ENCODE measurements at places on chromosomes 5 and 9.

GRCh38 chr9:32424616-32425015, 40.2 kb downstream of the ACO1 start:
- no peak for DNase-seq

DNA sequence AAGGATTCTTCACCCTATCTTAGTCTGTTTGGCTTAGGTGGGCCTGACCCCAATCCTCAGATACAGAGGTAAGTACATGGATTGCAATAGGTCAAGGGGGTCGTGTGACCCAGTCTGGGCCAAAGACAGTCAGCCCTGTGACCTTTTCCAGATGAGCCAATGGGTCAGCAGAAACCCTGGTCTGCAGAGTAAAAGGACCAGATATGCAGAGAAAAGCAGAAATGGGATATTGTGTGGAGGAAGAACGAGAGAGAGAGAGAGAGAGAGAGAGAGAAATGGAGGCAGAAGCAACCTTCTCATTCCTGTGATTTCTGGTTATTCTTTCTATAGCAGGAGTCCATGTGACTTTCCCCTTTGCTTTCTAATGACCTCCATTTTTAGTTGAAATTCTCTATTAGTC, 40.4 kb upstream of the CRB2 start:
- DNase-seq: no peak

GRCh38 chr5:177537389-177538361, 16.7 kb downstream of the FAM193B start:
- DNase-seq: no peak

DNA sequence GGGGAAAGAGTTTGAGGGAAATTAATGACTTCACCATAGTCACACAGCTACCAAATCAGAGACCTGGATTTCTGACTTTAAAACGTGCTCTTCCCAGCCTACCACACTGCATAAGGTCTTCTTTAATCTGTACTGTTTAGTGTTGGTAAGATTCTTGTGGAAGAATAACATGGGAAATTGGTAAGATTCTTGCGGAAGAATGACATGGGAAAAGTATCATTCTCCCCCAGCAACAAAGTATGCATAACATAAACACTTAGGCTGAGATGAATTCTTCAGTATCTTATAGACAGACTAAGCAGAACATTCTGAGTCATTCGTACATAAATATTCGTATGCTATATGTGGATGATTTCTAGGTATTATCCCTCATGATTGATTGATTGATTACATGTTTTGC, 170.4 kb downstream of the FOCAD start:
- no peak for DNase-seq

- DNase-seq: no peak
Measured at GRCh38 chr5:67206461-67206860, 9.9 kb upstream of the CD180 start.

DNA sequence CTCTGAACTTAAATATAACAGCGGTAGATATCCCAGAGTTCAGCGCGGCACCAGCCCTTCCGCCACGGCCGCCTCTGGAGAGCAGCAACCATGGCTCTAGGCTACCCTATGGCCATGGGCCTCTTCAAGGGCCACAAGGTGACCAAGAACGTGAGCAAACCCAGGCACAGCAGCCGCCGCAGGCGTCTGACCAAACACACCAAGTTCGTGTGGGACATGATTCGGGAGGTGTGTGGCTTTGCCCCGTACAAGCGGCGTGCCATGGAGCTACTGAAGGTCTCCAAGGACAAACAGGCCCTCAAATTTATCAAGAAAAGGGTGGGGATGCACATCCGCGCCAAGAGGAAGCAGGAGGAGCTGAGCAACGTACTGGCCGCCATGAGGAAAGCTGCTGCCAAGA, 229.0 kb downstream of the ACTL7B start:
- no peak for DNase-seq

- no peak for DNase-seq
Measured at GRCh38 chr5:111197523-111197922, 26.7 kb upstream of the CAMK4 start.

DNA sequence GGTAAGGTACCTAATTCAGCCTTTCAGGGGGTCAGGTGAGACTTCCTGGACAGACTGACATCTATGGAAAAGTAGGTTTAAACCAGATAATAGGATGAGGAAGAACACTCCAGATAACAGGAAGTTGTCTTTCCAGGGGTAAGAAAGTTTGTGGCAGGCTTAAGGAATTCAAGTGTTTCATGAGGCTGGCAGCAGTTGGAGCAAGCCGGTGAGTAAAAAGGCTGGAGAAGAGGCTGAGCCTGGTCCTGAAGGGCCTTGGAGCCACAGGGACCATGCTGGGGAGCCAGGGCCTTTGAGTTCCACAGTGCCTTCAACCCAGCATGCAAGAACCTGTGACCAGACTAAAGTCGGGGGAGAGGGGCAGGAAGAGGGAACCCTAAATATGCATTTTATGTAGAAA, 353.4 kb downstream of the SPOCK1 start:
- DNase-seq: no peak

DNA sequence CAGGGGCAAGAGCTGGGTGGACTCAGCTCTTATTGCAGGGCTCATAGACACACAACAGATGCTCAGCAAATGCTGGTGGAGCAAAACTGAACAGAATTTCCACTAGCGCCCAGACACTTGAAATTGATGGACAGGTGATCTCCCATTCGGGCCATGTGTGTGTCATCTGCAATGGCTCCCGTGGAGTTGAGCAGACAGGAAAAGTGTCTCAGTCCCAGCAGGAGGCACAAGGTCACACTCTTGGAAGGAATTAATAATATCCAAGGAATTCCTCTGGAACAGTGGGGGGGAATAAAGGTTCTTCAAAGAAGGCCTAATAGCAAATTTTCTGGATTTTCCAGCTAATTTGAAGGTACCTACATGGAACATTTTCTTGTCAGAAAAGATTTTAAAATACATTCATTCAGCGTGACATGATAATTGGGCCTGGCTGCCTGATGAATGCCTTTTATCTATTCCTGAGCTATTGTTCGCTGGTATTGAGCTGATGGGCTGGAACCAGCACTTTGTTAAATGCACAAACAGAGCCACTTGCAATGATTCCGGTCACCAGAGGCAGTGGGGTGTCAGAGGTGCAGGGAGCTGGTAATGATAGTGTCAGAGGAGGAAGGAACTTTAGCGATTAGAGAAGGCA, 31.5 kb upstream of the ALDH1B1 start:
- DNase-seq: no peak

DNA sequence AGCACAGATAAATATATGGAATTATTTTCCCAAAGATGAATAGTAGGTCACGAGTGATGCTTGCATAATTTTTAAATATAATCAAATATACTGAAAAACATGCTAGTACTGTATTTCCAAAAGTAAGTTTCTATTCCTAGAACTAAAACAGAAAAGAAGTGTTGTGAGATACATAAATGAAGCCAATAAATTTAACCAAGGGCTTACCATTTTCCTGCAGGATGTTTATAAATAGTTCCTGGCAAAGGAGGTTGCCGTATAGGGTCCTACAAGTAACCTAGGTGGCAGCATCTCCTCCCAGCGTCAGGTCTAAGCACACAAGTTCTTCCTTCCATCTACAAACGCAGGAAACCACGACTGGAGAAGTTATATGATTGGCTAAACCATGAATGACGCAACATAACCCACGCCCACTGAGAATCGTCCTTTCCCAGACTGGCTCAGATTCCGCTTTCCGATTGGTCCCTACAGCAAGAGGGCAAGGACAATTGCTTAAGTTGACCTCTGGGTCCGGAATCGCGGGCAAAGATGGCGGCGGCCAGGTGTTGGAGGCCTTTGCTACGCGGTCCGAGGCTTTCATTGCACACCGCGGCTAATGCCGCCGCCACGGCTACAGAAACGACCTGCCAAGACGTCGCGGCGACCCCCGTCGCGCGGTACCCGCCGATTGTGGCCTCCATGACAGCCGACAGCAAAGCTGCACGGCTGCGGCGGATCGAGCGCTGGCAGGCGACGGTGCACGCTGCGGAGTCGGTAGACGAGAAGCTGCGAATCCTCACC, at the start of gene MRPS30:
TSS of gene MRPS30 (plus strand) at position 513 of the 780 bp plus-strand sequence. CDS start at position 529, 16 bp downstream.
- DNase-seq: peak; percentile 93

DNA sequence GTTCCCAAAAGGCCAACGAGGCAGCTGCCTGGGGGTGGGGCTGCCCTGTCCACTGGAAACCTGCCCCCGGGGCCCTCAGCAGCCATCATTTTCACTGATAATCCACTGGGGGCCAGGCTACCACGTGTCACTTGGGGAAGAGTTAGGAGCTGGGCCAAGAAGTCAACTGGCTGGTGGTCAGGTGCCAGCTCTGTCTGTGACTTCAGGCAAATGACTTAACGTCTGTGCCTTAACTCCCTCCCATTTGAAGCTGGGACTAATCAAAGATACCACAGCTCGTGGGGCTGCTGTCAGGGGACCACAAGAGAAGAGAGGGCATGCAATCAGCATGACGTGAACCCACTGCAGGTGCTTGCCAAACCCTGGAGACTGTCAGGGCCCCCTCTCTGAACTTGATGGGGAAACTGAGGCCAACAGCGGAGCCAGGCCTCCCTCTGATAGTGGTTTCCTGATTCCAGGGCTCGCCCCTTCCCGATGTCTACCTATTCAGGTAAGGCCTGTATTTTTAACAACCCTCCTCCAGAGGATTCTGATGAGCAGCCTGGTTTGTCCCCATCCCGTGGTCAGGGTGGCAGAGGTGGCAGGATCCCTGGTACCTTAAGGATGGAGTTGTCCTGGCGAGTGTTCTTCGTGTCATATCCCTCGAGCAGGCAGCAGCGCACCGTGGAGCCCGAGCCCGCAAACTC, 12.3 kb upstream of the DPM2 start:
- DNase-seq: no peak

- DNase-seq: no peak
Measured at GRCh38 chr5:162497455-162497854, 429.9 kb downstream of the GABRG2 start.

DNA sequence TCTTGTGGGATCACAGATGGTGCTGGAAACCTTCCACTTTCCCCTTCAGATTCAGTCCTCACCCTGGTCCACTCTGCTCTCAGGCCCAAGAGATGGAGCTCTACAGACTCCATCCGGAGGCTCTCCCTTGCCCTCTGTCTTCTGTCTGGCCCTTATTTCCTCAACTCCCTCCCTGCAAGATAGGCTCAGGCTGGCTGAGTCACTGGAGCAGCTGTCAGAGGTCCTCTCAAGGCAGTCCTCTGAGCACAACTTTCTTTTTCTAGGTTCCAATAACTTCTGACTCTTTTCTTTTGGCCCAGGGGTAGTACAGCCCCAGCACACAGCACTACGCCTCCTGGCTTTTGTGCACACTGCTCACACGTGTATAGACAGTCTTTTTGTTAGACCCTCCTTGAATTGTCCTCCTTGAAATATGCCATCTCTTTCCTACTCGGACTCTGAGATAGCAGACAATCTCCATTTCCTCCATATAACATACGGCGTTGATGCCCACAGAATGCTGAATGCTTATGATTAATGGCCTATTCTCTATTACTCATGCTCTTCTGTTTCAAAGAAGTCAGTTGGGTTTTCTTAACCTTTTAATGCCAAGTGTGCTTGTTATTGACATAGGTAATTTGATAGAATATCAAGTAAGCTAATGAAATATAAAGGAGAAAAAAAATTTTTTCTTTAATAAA, 193.1 kb downstream of the SLC12A2 start:
- no peak for DNase-seq

DNA sequence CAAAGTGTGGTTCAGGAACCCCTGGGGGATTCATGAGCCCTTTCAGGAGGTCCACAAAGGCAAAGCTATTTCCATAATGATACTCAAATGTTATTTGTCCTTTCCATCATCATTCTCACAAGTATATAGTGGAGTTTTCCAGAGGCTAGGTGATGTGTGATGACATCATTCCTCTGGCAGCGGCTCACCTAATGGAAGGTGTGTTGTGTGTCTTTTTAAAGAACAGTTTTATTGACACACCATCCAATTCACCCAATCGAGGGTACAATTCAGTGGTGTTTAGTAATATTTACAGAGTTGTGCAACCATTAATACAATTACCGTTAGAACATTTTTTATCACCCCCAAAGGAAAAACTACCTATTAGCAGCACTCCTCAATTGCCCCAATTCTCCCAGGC, 9.7 kb downstream of the NANS start:
- no peak for DNase-seq

DNA sequence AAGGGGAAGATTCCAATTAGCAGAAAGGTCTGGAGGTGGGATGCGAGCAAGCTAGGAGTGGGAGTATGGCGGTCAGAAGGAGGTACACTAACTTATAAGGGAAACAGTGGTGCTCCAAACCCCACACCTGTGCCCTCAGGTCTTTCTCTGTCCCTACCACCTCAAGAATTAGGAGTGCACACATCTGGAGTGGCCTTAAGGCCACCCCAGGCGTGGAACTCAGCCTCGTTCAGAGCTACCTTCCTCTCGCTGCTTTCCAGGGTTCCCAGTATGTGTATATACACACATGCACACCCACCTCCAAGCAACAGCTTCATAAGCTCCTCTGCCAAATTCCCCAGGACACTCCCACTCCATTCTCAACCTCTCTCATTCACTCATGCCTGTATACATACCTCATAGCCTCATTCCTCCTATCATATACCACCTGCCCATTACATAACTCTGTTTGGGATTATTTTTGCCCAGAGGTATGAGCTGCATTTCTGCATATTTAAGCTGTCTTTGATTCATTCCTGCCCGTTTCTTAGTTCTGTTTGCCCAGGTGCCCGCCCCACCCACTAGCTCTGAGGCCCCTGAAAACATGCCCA, 118.7 kb downstream of the PSD2 start:
- DNase-seq: no peak

- DNase-seq: no peak
Measured at GRCh38 chr9:137076636-137077009, 694 bp upstream of the UAP1L1 start.

GRCh38 chr9:98071737-98072136, 15.2 kb downstream of the NANS start:
- no peak for DNase-seq

DNA sequence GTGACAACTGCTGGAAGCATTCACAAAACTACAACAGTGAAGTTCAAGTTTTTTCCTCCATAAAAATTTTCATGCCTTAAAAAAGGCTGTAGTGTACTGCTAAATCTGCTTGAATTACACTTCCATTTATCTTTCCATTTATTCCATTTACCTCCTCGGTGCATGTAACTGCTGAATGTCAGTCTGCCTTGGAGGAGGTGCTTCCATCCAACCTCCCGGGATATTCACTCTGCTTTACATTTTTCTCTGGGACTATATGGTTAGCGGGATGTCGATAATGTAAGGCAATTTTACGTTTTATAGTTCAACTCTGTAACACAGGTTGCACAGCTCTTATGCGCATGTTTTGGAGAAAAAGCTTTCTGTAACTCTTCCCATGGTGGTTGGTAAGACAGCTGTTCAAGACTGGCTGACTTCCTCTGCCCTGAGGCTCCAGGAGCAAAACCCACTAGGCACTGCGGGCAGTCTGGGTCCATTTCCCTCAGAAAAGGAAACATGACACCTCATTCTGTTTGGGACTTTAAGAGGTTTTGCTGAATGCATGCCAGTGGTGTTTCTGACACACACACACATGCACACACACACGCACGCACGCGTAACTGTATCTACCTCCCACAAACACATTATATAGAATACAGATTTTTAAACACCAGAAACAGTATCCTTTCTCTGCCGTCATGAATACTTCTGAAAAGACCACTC, 66.1 kb downstream of the SPTLC1 start:
- DNase-seq: no peak

- no peak for DNase-seq
Measured at GRCh38 chr5:173735184-173735583, 118.7 kb upstream of the BOD1 start.

- no peak for DNase-seq
Measured at GRCh38 chr5:19577882-19578281, 410.1 kb downstream of the CDH18 start.

GRCh38 chr5:108560581-108560980, 178.7 kb upstream of the FBXL17 start:
- DNase-seq: no peak

GRCh38 chr5:41951224-41951623, 26.1 kb downstream of the FBXO4 start:
- DNase-seq: no peak

Data from CD8-positive, alpha-beta memory T cell (primary cell).